ENCODE measurements at places on chromosomes 12 and 14. TPM values are rescaled to one million over a fixed set of nuclear protein-coding genes. Genes with fewer than 3 reads are reported as not detected.

FOXN4 gene
- polyA plus RNA-seq, result 0.04 TPM

OTUB2 gene
- polyA plus RNA-seq, result 0.53 TPM

NPC2 gene
- 238 TPM for polyA plus RNA-seq

NUDT14 gene
- polyA plus RNA-seq, result 23.7 TPM

GPRC5A gene
- 49.4 TPM for polyA plus RNA-seq

MYF5 gene
- not detected for polyA plus RNA-seq

PRIMA1 gene
- polyA plus RNA-seq, result 3.4 TPM

PTCSC3 gene
- polyA plus RNA-seq, result not detected

SRRM4 gene
- not detected for polyA plus RNA-seq

ATF1 gene
- polyA plus RNA-seq, result 12.9 TPM

ZNF84 gene
- polyA plus RNA-seq, result 6.3 TPM

SYCP3 gene
- polyA plus RNA-seq, result 0.56 TPM

SERPINA10 gene
- not detected for polyA plus RNA-seq

RASAL1 gene
- polyA plus RNA-seq, result 1.9 TPM

CD69 gene
- 6.8 TPM for polyA plus RNA-seq

AMIGO2 gene
- 1.7 TPM for polyA plus RNA-seq

RDH5 gene
- polyA plus RNA-seq, result 172 TPM

TTLL5 gene
- polyA plus RNA-seq, result 12.9 TPM

MOK gene
- 19.7 TPM for polyA plus RNA-seq

ACOT4 gene
- polyA plus RNA-seq, result 3.7 TPM

TNFAIP2 gene
- 24.6 TPM for polyA plus RNA-seq

ZDHHC22 gene
- polyA plus RNA-seq, result not detected

CLEC4D gene
- polyA plus RNA-seq, result 0.09 TPM

IRF9 gene
- polyA plus RNA-seq, result 36.3 TPM

SERPINA3 gene
- polyA plus RNA-seq, result 7,001 TPM
